ENCODE measurements at places on chromosomes 3 and 15. TPM values are rescaled to one million over a fixed set of nuclear protein-coding genes. Genes with fewer than 3 reads are reported as not detected.

- DNase-seq: no peak
Observed at GRCh38 chr3:174951498-174952005, 92.4 kb downstream of the NAALADL2 start.

DNA sequence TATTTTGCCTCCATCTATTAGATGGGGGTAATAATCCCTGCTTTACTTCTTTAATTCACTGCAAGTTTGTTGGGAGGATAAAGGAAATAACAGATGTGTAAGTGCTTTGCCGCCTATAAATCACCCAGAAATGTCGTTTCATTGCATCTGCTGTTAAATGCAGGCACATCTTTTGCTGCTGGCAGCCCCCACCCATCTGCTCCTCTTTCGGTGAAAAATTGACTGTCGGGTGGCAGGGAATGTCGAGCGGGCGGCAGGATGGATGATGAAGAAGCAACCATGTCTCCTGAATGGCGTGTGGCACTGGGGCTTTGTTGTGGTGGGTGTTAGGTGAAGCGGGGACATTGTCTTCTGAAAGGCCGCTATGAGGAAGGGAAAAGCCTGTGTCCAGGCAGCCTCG is 543 bp upstream of the REC114 start:
- DNase-seq: no peak

The PPCDC gene
- 14.5 TPM for total RNA-seq

The SMAD6 gene
- total RNA-seq: 11.9 TPM

DNA sequence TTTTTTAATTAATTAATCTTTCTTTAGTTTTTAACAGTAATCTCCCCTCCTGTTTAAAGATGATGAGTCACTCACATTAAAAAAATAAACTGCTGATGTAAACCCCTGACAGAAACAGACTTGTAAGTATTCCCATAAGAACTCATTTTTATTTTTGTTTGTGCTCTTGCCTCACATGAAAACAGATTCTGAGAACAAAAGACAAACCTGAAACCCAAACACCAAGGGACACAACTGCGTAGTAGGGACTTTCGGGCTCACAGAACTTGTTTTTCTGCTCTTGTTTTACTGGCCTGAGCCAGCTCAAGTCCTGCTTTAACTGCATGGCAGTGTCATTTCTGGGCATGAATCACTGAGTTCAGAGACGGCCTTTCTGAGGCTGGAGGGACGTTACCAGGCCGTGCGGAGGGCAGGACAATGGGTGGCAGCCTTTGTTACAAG is 600.8 kb downstream of the FOXP1 start:
- DNase-seq: peak; percentile 87

DNA sequence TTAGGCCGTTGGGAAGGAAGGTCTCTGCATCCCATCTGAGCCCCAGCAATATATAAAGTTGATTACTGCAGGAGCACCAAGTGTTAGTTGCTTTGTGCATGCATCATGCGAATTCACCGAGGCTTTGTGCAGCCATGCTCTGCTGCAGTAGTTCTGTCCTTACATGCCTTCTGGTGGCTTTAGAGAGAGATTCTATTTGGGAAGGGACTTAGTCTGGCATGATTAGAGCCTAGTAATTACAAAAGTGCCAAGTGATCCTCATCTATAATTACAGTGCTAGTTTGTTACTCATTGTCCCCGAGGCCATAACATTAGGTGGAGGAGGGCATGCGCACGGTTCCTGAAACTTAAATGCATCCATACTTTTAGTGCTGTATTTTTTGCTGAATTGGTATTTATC is 353.6 kb downstream of the CNTN4 start:
- DNase-seq: no peak

DNA sequence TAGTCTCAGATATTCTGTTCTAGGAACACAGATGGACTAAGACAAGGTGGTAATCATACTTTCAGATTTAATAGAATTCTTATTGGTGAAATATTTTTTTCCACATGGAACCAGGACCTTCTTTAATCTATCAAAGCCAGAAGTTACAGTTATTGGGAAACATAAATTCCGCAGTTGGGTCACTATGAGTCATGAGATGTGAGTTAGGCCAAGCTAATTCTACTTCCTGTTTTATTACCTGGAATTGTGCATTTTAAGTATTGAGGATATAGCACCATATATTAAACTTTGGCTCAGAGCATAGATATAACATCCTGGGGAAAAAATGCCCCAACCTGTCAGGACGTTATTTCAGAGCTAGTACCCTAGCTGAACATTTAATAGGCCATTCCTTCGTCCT is 96.4 kb upstream of the P3H2 start:
- DNase-seq: peak; percentile 54

The PPARG gene
- total RNA-seq: 69.4 TPM

- no peak for DNase-seq
Observed at GRCh38 chr15:42065468-42065867, 28.9 kb downstream of the PLA2G4D start.

The UBL7 gene
- total RNA-seq: 43.1 TPM

GRCh38 chr15:71784719-71785118 is 25.6 kb upstream of the NR2E3 start:
- DNase-seq: peak; percentile 20

- DNase-seq: no peak
Observed at GRCh38 chr3:117454254-117454653, 744.7 kb downstream of the TUSC7 start.

The ITGA11 gene
- 12.9 TPM for total RNA-seq

- DNase-seq: peak; percentile 13
Observed at GRCh38 chr3:99869621-99870020, 52.0 kb downstream of the CMSS1 start.

The NANOGP8 gene
- total RNA-seq: not detected

GRCh38 chr3:131762981-131763564 is 260.3 kb upstream of the MRPL3 start:
- DNase-seq: no peak

The GNB5 gene
- total RNA-seq: 48.3 TPM
